Temporal lobe (tissue), 4 donors: ENCODE measurements at places on chromosomes 11 and 22. TPM values are rescaled to one million over a fixed set of nuclear protein-coding genes. Genes with fewer than 3 reads are reported as not detected.

The CNIH2 gene
- total RNA-seq: 45.7 TPM

The ZDHHC8 gene
- total RNA-seq: 6.6 TPM

The TTLL12 gene
- total RNA-seq: 26.1 TPM

The DDTL gene
- not detected for total RNA-seq

The DTX4 gene
- 41.1 TPM for total RNA-seq

The GAB4 gene
- not detected for total RNA-seq

The MS4A3 gene
- 0.98 TPM for total RNA-seq

The OR4C6 gene
- total RNA-seq: not detected

The RAB38 gene
- total RNA-seq: 0.74 TPM

The TENM4 gene
- 80.6 TPM for total RNA-seq
